ENCODE measurements at places on chromosomes 7 and 10. TPM values are rescaled to one million over a fixed set of nuclear protein-coding genes. Genes with fewer than 3 reads are reported as not detected.

C7orf33 gene
- total RNA-seq: not detected

RBP3 gene
- total RNA-seq: not detected

SRRM3 gene
- 0.53 TPM for total RNA-seq

SPDYE11 gene
- total RNA-seq: not detected

IL2RA gene
- not detected for total RNA-seq

JAKMIP3 gene
- total RNA-seq: 0.07 TPM

FBH1 gene
- total RNA-seq: 124 TPM

UFSP1 gene
- total RNA-seq: 2.6 TPM

Data from pulmonary artery endothelial cell (primary cell).